Activated naive CD8-positive, alpha-beta T cell treated with anti-CD3 and anti-CD28 coated beads for 36 hours (primary cell): ENCODE measurements at places on chromosomes 7 and 10. TPM values are rescaled to one million over a fixed set of nuclear protein-coding genes. Genes with fewer than 3 reads are reported as not detected.

GRCh38 chr10:88755753-88756152 is 4.1 kb upstream of the LIPN start:
- peak; percentile 11 for DNase-seq

DNA sequence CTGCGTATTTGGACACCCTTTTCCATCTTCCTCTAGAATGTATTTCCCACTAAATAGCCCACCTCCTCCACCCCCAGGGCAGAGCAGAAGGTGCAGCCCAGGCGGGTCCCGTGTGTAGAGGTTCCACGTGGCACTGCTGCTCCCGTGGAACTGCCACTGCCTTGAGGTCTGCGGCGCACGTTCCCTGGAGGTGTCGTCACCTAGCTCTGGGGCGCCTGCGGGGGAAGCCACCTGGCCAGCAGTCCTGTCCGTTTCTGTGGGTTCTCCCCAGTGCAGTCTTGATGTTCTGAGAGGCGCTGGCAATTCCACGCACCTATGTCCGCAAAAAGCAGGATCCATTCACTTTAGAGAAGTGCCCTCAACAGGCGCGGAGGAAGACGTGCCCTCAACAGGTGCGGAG is 21.9 kb downstream of the BNIP3 start:
- DNase-seq: no peak

DNA sequence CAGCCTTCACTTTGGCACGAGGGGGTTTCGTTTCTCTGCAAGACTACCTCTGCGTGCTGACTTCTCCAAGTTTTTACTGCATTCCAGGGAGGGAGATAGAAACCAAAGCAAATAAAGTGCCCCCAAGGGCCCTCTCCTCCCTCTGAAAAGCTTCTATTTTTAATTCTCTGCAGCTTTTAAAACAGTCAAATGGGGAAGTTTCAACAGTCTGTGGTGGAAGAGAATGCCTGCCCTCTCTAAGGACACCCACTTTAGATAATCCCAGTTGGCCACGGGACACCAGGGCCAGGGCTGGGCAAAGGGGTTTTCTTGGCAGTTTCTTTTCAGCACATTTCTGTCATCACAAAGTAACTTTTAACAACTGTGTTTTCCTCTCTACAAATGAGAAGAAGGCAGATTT is 386.7 kb upstream of the NPVF start:
- no peak for DNase-seq

DNA sequence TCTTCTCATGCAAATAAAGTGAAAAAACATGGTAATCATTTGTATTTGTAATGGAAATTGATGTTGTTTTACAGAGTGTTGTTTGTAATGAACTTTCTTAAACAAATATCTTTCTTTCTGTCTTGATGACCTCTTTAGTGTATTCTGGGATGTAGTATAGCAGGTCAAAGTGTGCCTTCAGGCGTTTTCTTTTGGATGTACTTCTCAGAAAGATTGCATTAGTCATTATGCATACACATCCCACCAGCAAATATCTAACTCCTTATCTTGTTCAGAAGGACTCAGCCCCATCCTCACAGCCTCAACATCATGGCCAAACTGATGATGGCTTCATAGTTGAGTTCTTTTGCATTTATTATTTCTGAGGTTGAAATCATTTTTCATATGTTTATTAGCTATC is 124.7 kb downstream of the LRRC18 start:
- no peak for DNase-seq

DNA sequence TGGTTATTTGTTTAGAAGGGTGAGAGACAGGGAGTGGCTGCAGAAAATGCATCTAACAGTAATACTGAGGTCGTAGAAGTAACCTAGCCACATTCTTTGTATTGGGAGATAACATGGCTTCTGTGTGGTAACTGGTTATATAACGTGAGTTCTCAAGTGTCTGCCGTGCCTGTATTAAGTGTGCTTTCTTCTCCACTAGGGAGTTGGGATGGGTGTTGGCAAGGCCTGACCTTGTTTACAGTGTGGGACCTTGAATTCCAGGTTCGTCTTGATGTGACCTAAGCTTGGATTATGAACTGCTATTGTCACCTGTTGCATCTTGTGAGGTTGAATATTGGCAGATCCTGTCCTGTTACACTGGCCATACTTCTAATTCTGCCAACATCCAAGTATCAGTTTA is 145.3 kb upstream of the NAMPT start:
- no peak for DNase-seq

The ZNF727 gene
- 0.58 TPM for total RNA-seq

DNA sequence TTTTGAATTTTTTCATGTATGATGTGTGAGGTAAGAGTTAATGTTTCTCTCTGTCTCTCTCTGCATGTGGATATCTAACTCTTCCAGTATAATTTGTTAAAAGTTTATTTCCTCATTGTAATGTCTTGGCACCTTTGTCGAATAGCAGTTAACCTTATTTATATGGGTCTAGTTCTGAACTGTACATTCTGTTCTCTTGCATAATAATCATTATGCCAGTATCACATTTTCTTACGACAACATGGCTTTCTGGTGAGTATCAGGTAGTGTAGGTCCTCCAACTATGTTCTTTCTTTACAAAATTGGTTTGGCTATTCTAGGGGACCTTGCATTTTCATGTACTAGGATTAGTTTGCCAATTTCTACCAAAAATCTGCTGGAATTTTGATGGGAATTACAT is 337.0 kb upstream of the FZD8 start:
- DNase-seq: no peak

The ITGB8 gene
- total RNA-seq: not detected

DNA sequence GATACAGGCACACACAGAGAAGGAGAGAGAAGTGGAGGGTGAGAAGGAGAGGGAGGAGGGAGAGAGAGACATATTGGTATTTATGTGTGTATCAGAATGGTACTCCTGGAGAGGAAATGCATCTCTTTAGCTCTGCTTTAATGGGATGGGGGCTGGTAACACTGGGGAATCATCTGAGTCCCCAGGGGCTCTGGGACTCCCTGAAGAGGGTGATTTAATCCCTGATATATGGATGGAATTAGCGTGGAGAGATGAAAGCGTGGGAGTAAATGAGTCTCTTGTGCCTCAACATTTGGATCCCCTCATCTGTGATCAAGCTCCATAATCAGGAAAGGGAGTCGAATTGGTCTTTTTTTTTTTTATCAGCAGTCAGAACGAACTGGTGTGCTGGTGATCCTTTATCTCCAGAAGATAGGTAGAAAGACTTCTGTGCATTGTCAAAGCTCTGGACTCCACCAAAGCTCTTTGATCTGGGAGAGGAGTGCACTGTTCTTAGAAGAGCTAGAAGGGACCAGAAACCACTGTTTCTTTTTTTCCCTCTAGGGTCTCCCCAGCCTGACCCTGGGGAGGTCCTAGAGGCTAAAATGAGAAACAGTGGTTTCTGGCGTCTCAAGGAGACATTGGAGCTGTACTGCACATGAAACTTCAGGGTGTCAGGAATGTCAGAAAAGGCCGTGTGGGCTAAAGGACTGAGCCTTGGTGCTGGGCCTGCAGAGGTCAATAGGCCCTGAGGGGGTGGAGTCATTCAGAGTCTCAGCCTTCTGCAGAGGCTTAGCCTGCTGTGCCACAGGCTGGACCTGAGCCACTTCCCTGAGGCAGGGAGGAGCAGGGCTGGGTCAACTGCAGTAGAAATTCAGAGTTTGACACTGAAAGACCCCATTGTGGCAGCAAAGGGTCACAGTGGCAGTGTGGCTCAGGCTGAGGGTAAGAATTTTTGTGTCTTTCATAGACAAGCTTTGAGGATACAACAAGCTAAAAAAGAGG is 234.4 kb upstream of the SLC26A5 start:
- no peak for DNase-seq

The RASA4B gene
- 25.2 TPM for total RNA-seq

GRCh38 chr7:5586279-5586962 is 162.8 kb upstream of the TNRC18 start:
- no peak for DNase-seq

GRCh38 chr10:110304394-110304779 is 333 bp downstream of the SMNDC1 start:
- peak; percentile 49 for DNase-seq

GRCh38 chr10:94251098-94251497 is 111.6 kb downstream of the NOC3L start:
- no peak for DNase-seq

DNA sequence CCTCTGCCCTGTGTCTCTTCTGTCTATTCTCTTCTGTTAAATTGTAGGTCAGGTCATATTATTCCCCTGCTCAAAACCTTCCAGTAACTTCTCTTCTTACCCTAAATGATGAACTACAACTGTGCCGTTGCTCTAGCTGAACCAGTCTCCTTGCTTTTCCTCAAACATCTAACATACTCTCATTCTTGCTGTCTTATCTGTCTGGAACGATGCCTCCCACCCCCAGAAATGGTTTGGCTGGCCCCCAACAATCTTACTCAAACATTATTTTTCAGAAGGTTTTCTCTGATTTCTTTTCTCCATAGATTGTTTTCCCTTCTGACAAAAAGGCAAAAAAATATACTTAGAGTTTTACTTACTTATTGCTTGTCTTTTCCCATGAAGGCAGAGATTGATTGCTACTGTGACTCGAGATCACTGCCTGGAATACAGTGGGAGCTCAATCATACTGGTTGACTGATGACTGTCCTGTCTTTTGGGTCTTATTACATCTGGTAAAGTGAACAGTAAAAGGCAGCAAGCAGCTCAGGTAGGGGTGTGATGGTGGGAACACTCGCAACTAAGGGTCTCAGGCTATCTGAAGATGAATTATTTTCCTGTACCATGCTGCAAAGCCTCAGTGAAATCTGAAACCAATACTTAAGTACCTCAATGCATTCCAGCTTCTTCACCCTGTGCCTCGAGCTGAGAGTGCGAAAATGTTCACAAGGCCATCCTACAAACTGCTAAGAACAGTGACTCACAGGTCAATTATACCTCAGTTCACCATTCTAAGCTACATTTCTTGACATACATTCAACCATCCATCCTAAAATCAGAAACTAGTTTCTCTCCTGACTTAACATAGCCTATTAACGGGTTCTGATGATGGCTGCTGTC is 67.6 kb downstream of the DNMBP start:
- no peak for DNase-seq
